ENCODE measurements at places on chromosomes 7 and 10.

DNA sequence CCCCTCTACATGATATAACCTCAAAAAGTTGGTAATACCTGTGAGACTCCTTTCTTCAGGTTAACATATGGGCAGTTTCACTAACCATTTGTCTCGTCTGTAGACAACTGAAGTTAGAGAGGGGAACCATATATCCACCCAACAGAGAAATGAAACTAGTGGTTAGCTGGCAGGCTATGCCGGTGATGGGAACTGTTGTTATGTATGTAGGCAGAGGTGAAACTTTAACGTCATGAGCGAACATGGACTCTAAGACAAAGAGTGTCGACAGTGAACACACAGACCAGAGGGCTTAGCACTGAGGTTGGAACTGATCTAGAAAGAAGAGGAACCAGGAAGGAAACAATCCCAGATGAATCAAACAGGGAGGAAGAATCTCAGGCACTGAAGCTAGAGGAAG lies 112.4 kb downstream of the ELMO1 start:
- DNase-seq, result no peak

GRCh38 chr7:113715981-113716856 lies 202.6 kb downstream of the PPP1R3A start:
- peak; percentile 5 for DNase-seq

DNA sequence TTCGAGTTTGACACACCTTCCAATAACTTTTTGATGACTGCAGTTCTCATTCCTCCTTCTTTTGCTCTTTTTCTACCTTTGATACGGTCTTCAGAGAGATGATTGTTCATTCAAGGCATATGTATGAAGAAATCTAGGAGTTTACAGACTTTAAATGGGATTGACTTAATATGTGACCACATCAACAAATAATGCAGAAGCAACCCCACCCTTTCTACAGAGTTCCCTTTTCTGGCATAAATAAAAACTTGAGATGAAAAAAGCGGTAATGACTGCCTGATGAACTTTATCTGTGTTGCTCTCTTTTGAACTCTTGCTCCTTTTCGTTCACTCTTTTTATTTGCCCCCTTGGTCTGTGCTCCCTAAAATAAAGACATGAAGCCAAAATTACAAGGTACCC lies 161.7 kb downstream of the C7orf25 start:
- no peak for DNase-seq

DNA sequence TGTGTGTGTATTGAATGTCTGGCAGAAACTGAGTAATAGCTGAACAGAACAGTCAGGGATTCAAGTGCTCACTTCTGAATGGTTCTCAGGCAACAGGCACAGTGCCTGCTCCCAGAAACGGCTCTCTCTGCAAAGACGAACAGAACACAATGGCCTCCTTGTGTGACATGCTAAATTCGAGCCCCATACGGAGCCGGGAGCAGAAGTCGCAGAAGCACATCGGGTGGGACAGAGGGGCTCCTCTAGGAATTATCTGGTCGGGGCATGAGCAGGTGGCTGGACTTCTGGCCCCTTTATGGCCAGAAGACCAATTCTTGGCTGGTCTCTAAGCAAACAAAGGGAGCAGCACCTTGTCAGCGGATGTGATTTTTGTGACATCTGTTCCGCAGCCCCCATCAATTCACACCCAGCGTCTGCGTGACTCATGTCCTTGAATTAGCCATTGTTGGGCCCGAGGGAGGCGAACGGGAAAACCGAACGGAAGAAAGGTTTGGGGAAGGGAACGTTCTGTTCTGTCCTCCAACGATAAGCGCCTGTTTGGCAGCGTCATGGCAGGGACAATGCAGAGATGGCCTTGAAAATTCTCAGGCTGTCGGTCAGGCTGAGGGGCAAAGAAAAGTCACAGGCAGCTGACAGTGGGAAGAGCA lies 47.3 kb upstream of the NPTX2 start:
- DNase-seq, result no peak

DNA sequence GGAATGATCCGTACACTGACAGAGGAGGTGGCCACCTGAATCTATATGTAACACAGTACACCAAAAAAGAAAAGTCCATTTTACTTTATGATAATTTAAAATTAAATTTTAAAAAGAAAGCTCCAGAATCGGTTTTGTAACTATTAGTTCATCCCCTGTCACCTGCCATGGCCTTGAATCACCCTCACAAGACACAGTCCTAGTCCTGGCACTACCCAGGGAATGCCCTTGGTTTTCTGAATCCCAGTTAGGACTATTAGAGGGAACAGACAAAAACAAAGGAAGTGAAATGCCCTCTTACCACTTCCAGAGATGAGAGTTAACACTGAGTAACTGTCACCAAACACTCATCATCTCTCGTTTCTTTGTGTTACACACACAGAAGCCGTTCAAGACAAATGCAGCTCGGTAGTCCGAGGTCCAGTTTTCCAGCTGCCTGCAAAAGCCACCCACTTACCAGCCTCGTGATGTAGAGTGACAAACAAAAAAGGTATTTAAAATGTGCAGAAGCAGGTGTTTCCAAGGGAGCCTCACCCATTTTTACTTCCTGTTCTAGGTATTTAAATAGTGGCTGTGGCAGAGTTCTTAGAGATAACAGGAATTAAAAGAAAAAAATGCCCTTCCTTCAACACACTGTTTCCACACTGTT lies 6.1 kb downstream of the PTPRN2 start:
- DNase-seq, result no peak

GRCh38 chr7:74306730-74307469 lies 17.7 kb downstream of the CLIP2 start:
- peak; percentile 75 for DNase-seq

DNA sequence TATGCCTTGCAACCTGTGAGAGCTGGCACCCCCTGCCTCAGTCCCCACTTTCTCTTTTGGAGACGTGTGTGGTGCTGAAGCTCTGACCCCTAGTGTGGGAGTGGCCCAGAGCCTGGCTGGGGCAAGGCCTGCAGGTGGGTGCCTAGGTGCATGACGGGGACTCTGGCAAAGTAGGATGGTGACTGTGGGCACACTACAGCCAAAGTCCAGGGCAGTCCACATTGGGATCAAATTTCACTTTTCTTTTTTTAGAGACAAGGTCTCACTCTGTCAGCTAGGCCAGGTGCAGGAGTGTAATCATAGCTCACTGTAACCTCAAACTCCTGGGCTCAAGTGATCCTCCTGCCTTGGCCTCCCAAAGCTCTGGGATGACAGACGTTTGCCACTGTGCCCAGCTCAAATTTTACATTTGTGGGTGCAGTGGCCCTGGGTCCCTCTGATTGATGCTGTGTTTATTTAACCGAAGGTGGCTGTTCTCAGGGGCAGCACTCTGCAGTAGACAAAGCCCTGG lies 52.3 kb downstream of the NEURL1 start:
- no peak for DNase-seq

- DNase-seq, result peak; percentile 57
Measured at GRCh38 chr10:87670586-87670985, 10.9 kb downstream of the PAPSS2 start.

DNA sequence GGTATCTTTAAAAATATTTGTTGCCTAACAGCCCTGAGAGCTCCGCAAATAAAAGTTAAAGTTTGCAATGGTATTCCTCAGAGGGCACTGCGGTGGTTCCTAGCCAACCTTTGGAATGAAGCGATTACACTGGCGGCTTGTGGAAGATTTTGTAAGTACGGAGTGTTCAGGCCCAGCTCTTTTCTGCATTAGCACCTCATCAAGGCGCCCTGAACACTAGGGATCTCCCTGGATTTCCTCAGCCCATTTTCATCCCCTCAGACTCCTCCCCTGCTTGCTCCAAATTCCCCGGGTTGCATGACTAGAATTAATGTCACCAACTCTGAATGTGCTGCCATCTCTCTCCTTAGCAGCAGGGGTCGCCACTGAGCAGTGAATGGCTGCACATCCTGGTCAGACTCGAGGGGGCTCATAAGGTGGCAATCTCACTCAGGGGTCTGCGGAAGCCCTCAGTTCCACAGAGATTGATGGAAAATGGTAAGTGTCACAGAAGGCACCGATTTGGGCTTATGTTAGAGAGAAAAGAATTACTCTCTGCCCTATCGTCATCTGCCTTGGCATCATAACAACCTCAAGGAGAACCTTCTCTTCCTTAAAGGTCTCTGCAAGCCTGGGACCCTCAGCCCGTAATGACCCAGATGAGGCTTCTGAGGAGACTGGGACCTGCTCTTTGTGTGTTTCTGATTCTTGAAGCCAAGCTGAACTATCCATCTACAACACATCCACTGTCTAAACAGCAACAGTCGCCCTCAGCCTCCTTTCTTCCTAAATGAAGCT lies 262.8 kb upstream of the AOAH start:
- DNase-seq, result peak; percentile 46

- DNase-seq, result no peak
Measured at GRCh38 chr7:97635622-97636021, 96.3 kb upstream of the TAC1 start.

DNA sequence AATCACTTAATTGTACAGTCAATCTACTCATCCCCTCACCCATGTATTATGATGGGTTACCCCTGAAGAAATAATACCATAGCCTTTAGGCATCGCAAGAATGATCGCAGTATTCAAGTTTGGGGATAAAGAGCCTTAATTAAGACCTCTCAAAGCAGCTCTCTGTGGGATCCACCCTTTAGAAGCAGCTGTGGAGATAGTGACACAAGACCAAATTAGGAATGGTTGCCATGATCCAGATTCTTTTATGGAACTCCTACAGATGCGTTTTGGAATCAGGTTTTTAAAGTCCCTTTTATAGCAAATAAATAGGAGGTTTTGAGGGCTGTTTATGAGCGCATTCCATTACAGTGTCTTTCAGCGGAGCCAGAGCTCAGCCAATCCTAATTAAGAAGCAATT lies 12.2 kb downstream of the TES start:
- DNase-seq, result no peak

- no peak for DNase-seq
Measured at GRCh38 chr10:114283091-114283490, 44.0 kb downstream of the VWA2 start.

- DNase-seq, result no peak
Measured at GRCh38 chr7:155745737-155746136, 66.5 kb downstream of the SHH start.

GRCh38 chr7:35723011-35723410 lies 28.1 kb upstream of the HERPUD2 start:
- DNase-seq, result no peak

- DNase-seq, result no peak
Measured at GRCh38 chr7:34333925-34334324, 324.1 kb upstream of the NPSR1 start.
